NCI-H446 treated with DMSO at 0.1 percent for 48 hours (cell line): ENCODE measurements at places on chromosomes 7 and 10.
A peak's percentile ranks its signal among the peaks of the same experiment; 100 is the strongest.

GRCh38 chr10:16845248-16845647 is 28.0 kb upstream of the RSU1 start:
- DNase-seq, result no peak

GRCh38 chr7:2894118-2894940 is 50.2 kb upstream of the GNA12 start:
- DNase-seq, result no peak

- no peak for DNase-seq
These were observed 26.7 kb upstream of the SYPL1 start for GRCh38 chr7:106138776-106139175.

- DNase-seq, result no peak
These were observed 138.2 kb downstream of the PLCE1 start for GRCh38 chr10:94131885-94132284.

DNA sequence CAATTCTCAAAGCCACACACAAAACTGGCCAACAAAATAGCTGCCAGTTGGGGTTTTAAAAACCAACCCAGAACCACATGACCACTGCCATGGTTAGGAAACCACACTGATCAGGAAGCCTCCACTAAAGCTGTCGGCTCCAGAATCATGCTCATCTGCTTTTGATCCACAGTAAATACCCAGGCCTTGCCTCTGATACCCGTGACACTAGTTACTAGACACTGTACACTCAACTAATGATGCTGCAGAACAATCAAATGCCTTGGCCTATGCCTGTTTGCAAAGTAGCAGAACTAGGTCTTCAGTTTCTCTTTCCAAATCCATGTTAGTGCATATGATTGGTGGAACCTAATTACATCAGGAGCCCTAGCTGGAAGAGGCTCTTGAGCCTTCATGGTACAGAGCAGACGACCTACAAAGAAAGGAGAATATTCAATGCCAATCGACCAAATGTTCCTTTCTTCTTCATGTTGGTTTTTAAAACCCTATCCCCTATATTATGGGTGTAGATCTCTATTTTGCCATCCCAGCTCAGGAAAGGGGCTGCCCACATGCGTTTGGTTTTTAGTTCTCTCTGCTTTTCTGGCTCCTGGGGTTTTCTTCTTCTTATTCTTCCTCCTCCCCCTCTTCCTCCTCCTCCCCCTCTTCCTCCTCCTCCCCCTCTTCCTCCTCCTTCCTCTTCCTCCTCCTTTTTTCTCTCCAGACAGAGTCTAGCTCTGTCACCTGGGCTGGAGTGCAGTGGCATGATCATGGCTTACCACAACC is 76.6 kb downstream of the CNNM2 start:
- DNase-seq, result no peak

- no peak for DNase-seq
These were observed at the start of gene PROSER2 for GRCh38 chr10:11823122-11823988. Gene PROSER2 (plus strand): TSS chr10:11823356. CDS start chr10:11852078, 28,722 bp downstream.

DNA sequence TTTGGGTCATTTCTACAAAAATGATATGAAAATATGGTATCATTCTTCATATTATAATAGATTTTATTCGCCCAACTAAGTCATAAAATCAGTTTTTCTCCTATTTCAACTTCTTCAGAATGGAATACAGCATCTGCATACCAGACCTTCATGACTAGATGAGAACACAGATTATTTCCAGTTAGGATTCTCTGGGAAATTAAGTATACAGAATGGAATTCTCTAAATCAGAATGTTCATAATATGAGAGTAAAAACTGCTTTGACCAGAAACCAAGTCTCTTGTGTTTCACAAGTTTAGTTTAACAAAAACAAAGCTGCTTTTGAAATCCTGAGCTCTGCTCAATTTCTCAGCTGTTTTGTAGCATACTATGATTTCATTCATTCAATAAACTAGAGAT is 160.3 kb upstream of the SEMA3A start:
- DNase-seq, result no peak

GRCh38 chr10:52864201-52865106 is 91.9 kb upstream of the MBL2 start:
- DNase-seq, result no peak

- DNase-seq, result no peak
These were observed 278.2 kb downstream of the PLXDC2 start for GRCh38 chr10:20094226-20094976.

DNA sequence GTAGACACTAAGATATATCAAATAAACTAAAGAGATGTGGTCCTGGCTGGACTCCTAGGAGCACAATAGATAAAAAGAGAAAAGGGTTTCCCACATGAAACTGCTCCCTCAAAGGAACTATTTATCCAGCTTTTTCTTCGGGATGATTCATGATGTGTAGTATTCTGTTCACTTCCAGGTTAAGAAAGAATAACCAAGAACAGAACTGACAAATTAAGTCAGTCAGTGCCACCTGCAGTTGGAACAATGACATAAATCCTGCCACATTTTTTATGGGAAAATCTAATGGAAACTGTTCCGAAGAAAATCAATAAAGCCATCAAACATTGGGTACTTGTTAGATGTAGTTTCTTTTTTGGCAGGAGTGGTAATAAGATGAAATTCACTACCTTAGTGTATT is 87.1 kb downstream of the POLR1F start:
- DNase-seq, result peak; percentile 31

- DNase-seq, result no peak
These were observed 33.4 kb downstream of the ELFN1 start for GRCh38 chr7:1703441-1703840.

GRCh38 chr10:70494966-70495365 is 16.4 kb downstream of the PALD1 start:
- no peak for DNase-seq

DNA sequence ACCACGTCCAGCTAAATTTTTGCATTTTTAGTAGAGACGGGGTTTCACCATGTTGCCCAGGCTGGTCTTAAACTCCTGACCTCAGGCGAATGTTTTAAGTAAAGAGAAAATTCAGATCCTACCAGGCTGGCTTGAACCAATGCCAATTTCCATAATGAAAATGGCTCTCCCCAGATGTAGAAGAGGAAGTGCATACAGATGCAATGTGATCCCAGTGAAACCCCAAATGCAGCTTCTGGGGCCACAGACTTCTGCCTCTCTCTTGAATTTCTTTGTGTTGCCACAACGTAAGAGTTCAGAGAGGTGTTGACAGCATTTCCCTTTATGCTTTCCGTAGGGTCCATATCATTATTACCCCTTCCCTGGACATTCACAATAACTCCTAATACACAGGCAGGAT is 29.6 kb upstream of the GOT1 start:
- DNase-seq, result no peak

DNA sequence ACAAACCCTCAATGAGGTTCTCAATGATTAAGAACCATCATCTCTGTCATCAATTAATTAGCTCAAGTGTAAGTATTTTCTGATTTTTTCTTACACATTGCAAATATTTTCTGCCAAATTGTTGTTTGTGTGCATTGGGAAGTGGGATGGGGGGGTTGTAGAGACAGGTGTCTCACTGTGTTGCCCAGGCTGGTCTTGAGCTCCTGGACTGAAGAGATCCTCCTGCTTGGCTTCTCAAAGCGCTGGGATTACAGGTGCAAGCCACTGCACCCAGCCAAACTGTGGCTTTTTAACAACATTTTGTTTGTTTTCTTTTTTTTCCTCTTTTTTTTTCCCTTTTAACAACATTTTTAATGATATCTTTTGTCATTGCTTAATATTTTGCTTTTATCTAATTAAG is 87.5 kb downstream of the AKR1D1 start:
- DNase-seq, result no peak

DNA sequence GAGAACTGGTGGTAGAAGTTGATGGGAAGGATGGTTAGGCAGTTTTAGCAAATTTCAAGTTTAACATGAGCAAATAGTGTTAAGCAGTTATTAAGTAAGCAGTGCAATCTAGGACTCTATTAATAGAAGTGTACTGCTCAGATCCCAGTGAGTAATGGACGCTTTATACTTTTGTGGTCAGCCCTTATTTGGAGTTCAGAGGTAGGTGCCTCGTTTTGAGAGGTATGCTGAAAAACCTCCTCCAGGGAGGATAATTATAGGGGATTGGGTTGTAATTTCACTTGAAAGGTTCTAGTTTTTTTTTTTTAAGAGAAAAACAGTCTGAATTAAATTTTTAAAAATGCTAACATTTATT is 33.5 kb upstream of the CCDC7 start:
- DNase-seq, result no peak

DNA sequence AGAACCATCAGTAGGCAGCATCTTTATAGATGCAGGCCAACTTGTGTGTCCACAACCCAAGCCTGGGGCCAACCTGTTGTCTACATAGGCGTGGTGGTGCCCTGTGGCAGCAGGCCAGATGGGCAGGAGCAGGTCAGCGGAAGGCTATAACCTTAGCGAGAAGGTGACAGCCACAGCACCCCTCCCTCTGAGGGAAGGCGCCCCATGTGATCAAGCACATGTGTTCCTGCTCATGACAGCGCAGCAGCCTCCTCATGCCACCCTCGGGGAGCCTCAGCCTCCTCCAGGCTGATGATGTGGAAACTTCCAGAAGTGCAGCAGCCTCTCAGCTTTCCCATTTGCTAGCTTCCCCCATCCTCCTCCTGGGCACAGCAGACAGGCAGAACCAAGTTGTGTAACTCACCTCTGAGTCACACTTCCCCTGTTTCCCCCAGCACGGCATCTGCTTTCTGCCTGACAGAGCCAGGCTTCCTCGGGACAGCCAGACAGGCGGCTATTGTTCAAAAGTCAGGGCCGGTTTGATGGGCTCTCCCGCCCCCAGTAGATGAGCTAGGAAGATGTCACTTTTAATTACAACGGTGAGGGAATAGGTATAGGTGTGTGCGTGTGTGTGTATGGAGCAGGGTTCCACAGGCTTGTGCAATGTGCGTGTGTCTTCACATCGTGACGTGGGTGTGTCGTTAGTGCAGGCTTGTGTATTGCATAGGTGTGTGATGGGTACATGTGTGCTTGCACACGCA is 312.0 kb upstream of the ZMIZ1 start:
- peak; percentile 69 for DNase-seq

GRCh38 chr10:55183993-55184392 is 383.0 kb upstream of the PCDH15 start:
- DNase-seq, result no peak

GRCh38 chr7:118657391-118658005 is 433.0 kb downstream of the ANKRD7 start:
- DNase-seq, result no peak

- peak; percentile 8 for DNase-seq
These were observed 74.3 kb upstream of the ASAH2 start for GRCh38 chr10:50325449-50326171.

DNA sequence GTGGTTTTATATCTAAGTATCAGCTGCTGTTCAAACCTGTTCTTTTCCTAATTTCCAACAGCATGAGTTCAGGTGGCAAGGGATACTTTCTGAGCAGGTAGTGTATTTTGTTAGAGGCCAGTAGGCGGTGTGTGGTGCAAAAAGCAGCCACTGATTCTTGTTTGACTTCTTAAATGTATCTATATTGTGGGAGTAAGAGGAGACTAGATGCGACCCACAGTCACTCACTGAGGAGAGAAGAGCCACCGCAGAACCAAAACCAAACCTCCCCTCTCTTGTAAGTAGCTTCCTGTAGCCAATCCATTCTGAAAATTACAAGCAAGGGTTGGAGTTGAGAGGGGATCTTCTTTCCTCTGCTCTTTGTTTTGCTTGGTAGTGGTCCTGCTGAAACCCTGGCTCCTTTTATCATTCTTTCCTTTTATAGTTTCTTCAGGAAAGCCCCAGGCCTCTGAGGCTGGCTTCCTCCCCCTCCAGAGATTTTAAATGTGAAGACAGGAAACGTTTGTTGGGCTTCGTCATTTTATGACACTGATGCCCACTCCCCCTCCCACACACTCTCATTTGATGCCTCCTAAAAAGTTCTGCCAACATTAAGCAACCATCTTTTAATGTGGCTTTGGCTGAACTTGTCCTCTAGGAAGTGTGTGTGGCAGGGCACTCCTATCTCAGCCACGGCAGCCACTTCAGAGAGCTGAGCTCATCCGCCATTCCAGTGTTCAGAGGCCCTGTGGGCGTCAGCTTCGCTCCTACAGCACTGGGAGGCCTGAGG is 566.0 kb downstream of the SUGCT start:
- no peak for DNase-seq

- DNase-seq, result no peak
These were observed 743 bp upstream of the ZCCHC24 start for GRCh38 chr10:79445977-79446757.

DNA sequence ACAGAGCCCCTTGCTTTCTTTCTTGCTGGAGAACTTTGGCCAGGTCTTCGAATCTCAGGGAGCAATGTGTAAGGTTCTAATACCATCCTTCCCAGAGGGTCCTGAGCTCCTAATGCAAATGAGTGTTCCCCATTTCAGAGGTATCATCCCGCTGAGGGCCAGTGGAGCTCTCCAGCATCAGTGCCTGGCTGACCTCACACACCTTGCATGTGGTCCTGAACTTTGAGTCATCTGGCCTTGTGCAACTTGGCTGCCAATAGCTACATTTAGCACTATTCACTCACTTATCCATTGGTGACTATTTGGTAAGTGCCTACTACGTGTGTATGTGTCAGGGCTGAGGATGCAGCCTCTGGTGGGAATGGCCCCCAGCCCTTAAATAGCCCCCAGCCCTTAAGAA is 48.4 kb upstream of the HABP2 start:
- no peak for DNase-seq

- no peak for DNase-seq
These were observed 136.4 kb downstream of the VTI1A start for GRCh38 chr10:112583236-112583939.

GRCh38 chr10:25761937-25762336 is 172.1 kb upstream of the MYO3A start:
- no peak for DNase-seq

DNA sequence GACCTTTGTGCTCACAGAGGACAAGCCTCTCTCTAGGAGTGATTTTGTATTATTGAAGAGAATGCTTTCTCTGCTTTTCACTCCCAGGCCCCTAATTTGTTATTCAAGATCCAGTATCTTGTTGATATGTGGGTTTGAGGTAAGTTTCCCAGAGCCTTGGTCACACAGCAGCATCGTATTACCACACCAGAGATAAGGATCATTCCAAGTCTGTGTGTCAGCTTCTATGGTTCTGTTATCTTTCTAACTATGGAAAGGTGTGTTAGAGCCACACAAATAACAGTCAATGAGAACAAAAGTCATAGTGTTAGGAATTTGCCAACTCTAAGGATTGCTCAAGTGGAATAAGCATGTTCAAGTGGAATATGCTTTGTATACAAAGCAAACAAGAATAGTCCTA is 1208.3 kb downstream of the GATA3 start:
- no peak for DNase-seq

GRCh38 chr7:97043281-97043680 is 18.6 kb upstream of the DLX5 start:
- no peak for DNase-seq

DNA sequence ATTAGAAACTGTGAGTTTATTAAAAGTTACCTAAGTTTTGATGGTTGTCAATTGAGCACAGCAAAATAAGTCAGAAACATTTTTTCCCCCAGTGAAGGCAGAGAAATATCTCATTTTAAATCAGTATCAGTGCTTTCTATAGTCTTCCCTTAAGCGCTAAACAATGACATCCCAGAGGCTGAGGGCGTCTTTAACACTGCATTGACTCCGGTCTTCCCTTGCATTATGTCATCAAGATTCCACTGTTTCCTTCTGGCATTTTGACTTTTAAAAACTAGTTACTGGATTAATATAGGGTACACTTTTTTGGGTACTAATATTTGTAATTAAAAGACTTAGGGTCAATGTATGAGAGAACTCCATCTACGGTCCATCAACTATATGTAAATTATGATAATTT is 3.9 kb downstream of the GLUD1 start:
- DNase-seq, result no peak
